ENCODE measurements at places on chromosomes 6 and 20.

DNA sequence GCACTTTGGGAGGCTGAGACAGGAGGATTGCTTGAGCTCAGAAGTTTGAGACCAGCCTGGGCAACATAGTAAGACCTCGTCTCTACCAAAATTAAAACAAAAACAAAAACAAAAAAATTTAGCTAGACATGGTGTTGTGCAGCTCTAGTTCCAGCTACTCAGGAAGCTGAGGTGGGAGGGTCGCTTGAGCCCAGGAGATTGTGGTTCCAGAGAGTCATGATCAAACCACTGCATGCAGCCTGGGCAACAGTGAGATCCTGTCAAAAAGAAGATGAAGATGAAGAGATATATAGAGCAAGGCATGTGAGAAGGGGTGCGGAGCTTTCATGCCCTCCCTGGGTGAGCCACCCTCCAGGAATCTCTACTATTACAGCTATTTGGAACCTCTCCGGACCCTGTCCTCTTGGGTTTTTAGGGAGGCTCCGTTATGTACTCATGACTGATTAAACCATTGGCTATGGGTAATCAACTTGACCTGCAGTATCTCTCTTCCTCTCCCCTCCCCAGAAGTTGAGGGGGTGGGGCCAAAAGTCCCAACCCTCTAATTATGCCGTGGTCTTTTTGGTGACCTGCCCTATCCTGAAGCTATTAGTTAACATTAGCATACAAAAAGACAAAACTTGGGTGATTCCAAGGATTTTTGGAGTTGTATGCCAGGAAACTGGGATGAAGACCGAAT lies 9.0 kb downstream of the POLH start:
- no peak for DNase-seq

- DNase-seq, result no peak
These were observed 14.8 kb upstream of the ADGB start for GRCh38 chr6:146583966-146584365.

GRCh38 chr6:142387997-142388815 lies 86.4 kb downstream of the ADGRG6 start:
- no peak for DNase-seq

GRCh38 chr6:11384531-11385309 lies 152.3 kb upstream of the NEDD9 start:
- no peak for DNase-seq

DNA sequence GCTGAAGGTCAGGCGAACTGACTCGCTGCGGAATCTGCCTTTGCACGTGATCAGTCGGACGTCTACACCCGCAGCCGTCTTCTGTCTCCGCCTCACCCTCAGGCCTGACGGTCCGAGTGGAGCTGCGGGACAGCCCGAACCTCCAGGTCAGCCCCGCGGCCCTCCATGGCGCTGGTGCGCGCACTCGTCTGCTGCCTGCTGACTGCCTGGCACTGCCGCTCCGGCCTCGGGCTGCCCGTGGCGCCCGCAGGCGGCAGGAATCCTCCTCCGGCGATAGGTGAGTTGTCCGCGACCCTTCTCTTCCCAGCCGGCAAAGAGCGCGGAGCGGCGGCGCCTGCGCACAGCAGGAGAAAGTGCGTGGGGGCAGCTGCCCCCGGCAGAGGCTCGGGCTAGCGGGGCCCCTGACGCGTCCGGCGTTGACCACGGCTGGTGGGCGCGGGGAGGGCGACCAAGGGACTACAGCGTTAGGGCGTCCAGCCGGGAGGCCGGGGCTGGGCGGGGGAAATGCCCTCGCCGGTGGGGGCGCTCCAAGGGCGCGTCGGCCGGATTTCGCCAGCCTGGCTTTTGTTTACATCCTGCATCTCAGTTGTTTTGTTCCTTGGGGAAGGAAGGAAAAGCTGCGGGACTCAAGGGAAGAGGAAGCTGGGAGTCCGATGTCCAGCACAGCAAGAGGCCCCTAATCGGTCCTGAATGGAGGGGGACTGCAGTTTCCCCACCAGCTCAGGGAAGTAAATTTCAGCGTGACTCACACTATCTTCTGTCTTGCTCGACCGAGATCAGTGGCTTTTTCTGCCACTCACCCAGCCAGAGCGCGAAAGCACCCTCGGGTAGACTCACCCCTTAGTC lies at the start of gene SMPDL3A:
Gene SMPDL3A, plus strand, starts transcription at position 77 of the 846 bp plus-strand sequence. Its CDS starts 89 bp downstream, at position 166.
- peak; percentile 69 for DNase-seq

DNA sequence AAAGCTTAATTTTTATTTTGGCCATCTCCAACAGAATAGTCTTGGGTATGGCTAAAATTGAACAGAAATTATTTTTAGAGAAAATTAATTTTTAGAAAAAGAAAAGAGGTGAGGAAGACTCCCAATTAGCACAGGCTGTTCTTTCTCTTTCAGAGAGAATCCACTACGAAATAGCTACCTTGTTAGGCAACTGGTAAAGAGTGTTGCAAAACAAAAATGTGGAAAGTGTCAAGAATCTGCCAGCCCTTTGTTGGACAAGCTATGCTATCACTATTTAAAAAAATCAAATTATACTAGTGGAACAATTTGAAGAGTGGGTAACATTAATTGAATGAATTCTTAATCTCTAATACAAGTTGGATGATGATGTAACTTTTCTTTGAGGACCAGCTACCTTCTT lies 19.2 kb upstream of the ZSCAN9 start:
- DNase-seq, result no peak

DNA sequence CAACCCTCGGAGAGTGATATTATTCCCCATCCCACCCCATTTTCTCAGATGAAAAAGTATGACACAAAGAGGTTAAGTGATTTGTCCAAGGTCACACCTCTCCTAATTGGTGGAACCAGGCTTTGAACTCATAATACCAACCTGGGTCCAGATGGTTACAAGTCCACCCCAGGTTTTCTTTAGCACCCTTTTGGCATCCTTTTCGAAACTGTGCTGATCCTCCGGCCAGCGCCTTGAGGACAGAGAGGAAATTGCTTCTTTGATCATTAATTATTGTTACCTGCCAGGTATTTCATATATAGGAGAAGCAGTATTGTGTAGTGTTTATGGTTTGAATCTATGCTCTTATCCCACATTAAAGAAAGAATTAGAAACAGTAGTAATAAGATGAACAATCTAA lies 29.3 kb upstream of the PDYN start:
- DNase-seq, result no peak

DNA sequence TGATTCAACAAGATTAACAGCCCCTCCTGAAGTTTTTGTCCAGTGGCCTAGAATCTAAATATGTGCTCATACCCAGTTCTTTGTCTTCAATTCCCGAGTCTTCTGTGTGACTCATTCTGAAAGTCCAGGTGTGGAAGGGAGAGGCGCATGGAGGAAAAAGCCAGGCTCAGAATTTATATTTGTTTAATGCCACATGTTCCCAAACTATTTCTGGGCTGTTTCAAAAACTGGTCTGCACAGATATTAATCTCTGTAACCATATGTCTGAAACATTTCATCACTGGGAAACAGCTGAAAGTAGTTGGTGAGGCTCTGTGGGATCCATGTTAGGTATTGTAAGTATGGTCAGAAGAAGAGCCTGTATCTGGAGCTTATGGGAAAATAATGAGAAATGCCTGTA lies 266.0 kb downstream of the PAX1 start:
- DNase-seq, result no peak

DNA sequence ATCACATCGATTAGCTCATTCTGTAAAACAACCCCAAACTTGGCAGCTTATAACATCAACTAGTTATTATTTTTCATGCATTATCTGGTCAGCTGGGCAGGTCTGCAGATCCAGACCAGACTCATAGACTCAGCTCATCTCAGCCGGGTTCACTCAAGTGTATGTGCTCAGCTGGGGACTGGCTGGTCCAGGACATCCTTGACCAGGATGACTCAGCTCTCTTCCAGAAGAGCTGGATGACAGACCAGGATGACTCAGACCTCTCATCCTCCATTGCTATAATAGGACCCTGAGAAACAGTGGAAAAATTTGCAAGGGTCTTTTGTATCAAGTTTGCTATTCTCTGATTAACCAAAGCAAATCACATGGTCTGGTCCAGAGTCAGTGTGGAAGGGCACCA lies 312.5 kb upstream of the PLCB4 start:
- DNase-seq, result peak; percentile 82

DNA sequence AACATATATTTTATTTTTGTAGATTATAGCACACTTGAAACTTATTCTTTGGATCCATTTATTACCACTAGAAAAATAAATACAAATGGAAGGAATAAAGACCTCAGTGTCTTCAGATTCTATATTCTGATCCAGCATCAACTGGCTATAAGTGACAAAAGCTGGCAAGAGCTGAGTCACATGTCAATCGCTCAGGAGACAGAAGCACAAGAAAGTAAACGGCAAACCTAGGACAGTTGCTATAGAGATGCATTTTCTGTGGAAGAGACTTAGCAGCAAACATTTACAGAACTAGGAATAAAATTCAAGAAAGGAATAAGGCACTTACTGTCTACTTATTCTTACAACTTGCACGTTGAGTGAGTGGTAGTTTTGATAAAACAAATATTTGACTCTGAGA lies 230.4 kb downstream of the CLVS2 start:
- no peak for DNase-seq

GRCh38 chr6:134424165-134424797 lies 106.4 kb upstream of the SGK1 start:
- DNase-seq, result no peak
